Fibroblast of mammary gland (primary cell): ENCODE measurements at places on chromosomes 2 and 18.

DNA sequence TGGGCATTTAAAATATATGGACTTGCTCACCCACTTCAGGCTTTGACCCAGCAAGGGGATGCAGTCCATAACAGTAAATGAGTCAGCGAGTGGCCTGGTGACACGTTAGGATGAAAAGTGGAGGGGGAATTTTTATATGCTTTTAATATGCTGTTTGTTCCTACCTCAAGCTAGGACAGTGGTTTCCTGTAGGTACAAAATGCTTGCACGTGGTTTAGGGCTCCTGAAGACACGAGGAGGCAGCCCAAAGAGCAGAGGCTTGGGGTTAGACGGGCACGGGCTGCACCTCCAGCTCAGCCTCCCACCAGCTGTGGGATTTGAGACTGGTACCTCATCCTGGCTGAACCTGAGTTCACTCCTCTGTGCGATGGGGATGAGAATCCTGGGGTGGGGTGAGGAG, 306.2 kb upstream of the CXCR4 start:
- DNase-seq = no peak

- DNase-seq = no peak
Measured at GRCh38 chr2:16203069-16203468, 262.7 kb downstream of the MYCN start.

GRCh38 chr18:44654573-44654972, 26.1 kb upstream of the SETBP1 start:
- DNase-seq = peak; percentile 54

DNA sequence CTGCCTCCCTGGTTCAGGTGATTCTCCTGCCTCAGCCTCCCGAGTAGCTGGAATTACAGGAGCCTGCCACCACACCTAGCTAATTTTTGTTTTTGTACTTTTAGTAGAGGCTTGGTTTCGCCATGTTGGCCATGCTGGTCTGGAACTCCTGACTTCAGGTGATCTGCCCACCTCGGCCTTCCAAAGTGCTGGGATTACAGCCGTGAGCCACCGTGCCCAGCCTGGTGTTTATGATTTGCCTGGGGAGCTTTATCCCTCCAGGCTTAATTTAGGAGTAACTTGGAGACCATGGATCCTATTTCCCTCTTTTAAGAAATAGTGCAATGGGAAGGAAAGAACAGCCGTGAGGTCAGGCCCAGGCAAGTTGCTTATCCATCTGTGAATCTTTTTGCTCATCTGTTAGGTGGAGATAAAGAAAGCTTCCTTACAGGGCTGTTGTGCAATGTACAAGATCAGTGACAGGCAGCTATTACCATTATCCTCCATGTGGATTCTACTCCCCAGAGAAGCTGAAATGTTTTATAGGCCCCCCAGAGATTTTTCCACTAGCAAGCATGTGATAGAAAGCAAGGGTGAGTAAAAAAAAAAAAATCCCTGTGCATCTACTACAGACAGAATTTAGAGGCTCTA, 104.9 kb upstream of the MGAT5 start:
- DNase-seq = peak; percentile 32

- DNase-seq = peak; percentile 73
Measured at GRCh38 chr18:49858309-49859020, 45.1 kb upstream of the ACAA2 start.

DNA sequence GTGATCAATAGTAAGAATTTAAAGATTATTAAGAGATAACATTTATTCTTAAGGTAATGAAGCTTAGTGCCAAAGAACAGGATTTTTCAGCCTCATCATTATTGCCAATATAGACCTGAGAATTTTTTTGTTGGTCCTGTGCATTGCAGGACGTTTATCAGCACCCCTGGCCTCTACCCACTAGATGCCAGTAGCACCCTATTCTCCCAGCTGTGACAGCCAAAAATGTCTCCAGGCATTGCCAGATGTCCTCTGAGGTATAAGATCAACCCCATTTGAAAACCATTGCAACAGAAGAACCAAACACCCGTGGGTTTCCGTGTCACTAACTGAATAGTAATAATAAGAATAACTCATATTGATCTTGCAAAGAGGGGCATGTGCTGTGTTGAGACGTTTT, 700.0 kb upstream of the SOX11 start:
- no peak for DNase-seq

DNA sequence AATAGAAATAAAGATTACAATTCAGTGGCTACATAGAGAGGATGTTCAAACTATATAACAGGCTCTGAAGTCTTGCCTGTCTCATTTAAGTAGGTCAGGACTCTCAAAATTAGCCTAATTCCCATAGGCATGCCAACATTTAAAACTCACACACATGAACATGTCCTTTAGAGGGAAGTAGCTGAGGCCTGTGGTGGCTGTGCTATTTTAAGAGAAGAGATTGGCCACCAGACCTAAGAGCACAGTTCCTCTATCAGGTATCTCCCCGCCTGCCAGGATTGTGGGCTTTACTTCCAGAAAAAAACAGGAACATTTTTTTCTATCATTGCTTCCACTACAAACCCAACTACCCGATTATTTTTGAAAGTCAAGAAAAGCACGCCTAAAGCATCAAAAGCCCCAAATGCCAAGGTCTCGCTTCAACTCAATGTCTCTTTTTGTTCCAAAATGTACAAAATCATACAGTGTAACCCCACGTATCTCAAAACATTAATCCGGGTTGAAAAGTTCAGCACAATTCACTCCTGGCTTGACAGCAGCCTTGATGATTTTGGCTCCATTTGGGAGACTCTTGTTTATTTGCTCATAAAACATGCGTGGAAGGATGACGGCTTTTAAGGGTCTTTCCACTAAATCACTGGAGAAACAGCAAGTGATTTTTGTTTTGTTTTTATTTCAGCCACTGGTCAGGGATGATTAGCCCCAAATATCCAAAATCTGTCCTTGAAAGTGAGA, 15.3 kb downstream of the FHL2 start:
- no peak for DNase-seq

GRCh38 chr2:207505728-207506127, 24.0 kb upstream of the CREB1 start:
- peak; percentile 89 for DNase-seq

GRCh38 chr2:30026091-30027055, 105.0 kb upstream of the ALK start:
- peak; percentile 57 for DNase-seq

- no peak for DNase-seq
Measured at GRCh38 chr2:183543731-183544130, 419.5 kb downstream of the NUP35 start.

GRCh38 chr2:37317746-37318145, 6.9 kb downstream of the PRKD3 start:
- DNase-seq = no peak

DNA sequence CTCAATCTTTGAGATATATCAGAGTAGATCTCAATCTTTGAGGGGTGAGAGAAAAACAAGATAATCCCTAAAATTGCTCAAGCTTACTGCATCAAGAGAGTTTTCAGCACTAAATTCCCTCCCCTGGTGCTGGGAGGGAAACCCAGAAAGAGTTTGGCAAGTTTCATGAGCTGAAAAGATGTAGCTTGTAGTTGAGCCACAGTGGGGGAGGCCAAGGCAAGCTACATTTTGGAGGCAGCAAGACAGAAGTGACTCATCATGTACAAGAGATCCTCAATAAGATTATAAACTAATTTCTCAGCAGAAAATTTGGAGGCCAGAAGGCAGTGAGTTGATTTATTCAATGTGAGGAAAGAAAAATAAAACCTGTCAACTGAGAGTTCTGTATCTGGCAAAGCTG, 308.2 kb downstream of the PIEZO2 start:
- no peak for DNase-seq

GRCh38 chr2:15155959-15156574, 405.1 kb downstream of the NBAS start:
- no peak for DNase-seq

DNA sequence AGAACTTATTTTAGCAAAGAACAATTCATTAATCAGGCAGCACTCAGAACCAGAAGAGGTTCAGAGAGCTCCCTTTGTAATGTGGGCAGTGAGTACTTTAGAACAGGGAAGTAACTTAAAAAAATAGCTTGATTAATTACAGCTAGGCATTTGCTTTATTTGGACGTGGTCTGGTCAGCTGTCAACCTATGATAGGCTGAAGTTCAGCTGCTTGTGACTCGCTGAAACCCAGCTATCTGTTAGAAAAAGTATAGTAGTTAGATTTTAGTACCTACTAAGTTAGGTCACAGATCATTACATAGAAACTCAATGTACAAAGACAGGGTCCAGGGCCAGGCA, 40.0 kb downstream of the PKDCC start:
- no peak for DNase-seq

GRCh38 chr2:166180951-166181812, 53.4 kb upstream of the SCN1A start:
- DNase-seq = peak; percentile 53

GRCh38 chr18:27780061-27780745, 396.7 kb downstream of the CDH2 start:
- no peak for DNase-seq
